ENCODE measurements at places on chromosomes 5 and 9. TPM values are rescaled to one million over a fixed set of nuclear protein-coding genes. Genes with fewer than 3 reads are reported as not detected.

The LCP2 gene
- total RNA-seq: 386 TPM

- H3K27ac ChIP-seq: no peak overlapping the region
- peaks cover 4% of the 10 kb centered on the region for H3K27me3 ChIP-seq
- DNase-seq: no peak
- H3K36me3 ChIP-seq: no peaks in the 10 kb centered on the region
Measured at GRCh38 chr9:114122136-114123027, 23.3 kb upstream of the KIF12 start.

- H3K4me1 ChIP-seq: peaks cover 25% of the 10 kb centered on the region
- peak overlapping the region; percentile 83 for H3K27ac ChIP-seq
- DNase-seq: peak; percentile 51
Measured at GRCh38 chr5:136037001-136037705, 8.4 kb downstream of the TGFBI start.

The GRXCR2 gene
- total RNA-seq: not detected

The ACER2 gene
- total RNA-seq: 2.6 TPM

GRCh38 chr5:80615266-80615914, 39.1 kb upstream of the MSH3 start:
- no peak overlapping the region for H3K4me3 ChIP-seq
- H3K4me1 ChIP-seq: peaks cover 13% of the 10 kb centered on the region
- no peaks in the 10 kb centered on the region for H3K27me3 ChIP-seq
- no peak for DNase-seq

The EIF4E1B gene
- total RNA-seq: not detected

- H3K4me3 ChIP-seq: no peak overlapping the region
- no peak overlapping the region for H3K27ac ChIP-seq
- no peaks in the 10 kb centered on the region for H3K4me1 ChIP-seq
- no peak for DNase-seq
Measured at GRCh38 chr5:14347522-14347921, 204.4 kb downstream of the TRIO start.

The IFNA4 gene
- total RNA-seq: not detected

All from activated CD8-positive, alpha-beta T cell treated with anti-CD3 and anti-CD28 coated beads, Interleukin-2, amount 10 ng/mL, durations not matched to agents 7 days and 5 days (primary cell).